ENCODE measurements at places on chromosomes 2 and 18.

DNA sequence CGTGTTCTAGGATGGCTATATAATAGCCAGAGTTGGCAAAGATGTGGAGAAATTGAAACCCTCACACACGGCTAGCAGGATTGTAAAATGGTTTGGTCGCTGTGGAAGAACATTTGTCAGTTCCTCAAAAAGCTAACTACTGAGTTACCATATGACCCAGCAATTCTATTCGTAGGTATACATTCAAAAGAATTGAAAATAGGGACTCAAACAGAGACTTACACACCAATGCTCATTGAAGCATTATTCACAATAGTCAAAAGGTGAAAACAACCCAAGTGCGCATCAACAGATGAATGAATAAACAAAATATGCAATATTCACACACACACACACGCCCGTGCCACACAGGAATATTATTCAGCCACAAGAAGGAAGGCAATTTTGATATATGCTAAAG, 98.7 kb downstream of the PLA2R1 start:
- DNase-seq = no peak

GRCh38 chr2:29900971-29901633, 20.3 kb downstream of the ALK start:
- no peak for DNase-seq

DNA sequence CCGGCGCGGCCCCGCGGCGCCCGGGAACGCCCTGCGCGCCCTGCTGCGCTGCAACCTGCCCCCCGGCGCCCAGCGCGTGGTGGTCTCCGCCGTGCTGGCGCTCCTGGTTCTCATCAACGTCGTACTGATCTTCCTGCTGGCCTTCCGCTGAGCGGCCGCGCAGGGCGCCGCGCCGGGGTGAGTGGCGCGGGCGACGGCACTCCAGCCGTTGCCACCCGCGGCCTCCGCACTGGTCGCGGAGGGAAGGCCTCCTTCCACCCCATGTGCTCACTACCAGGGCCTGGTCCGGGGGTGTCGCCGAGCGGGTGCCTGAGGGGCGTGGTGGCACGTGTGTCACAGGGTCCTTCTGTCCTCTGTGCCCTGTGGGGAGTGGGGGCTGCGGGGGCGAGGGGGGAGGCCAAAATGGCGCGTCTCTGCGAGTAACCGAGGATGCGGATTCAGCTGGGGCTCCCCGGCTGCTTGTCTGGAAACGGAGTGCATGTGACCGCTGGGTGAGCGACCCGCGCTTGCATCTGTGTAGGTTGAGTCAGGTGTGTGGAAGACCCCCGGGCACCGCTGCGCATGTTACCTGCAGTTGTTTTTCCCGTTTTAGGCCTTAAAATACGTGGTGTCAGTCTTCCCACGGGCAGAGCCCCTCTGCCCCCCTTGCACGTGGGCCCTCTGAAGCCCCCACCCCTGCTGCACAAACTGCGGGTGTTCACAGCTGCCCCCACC, 58.0 kb downstream of the FAM168B start:
- no peak for DNase-seq

- DNase-seq = no peak
These were observed 82.8 kb upstream of the PNPT1 start for GRCh38 chr2:55776479-55776878.

- no peak for DNase-seq
These were observed 78.6 kb downstream of the ARMC9 start for GRCh38 chr2:231276987-231277386.

- no peak for DNase-seq
These were observed 771.2 kb upstream of the LINC00305 start for GRCh38 chr18:64919971-64920570.

DNA sequence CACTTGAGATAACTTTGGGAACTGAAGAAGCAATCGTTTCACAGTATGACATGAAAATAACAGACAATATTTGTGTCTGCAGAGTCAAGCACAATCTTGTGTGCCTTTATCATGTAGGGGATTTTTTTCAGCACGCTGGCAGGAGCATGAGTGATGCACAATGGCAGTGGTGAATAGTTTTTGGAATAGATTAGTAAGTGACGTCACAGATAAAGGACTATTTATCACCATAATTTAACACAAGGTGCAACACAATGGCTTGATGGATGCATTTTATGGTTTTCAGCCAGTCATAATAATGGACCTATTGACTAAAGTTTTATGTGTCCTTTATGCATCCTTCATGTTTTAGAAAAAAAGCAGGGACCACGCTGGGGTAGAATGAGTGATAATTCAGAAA, 559.8 kb upstream of the FANCL start:
- DNase-seq = no peak

- no peak for DNase-seq
These were observed 250.5 kb downstream of the GLI2 start for GRCh38 chr2:120985997-120986651.

- no peak for DNase-seq
These were observed 122.3 kb downstream of the MRO start for GRCh38 chr18:50697509-50697908.

DNA sequence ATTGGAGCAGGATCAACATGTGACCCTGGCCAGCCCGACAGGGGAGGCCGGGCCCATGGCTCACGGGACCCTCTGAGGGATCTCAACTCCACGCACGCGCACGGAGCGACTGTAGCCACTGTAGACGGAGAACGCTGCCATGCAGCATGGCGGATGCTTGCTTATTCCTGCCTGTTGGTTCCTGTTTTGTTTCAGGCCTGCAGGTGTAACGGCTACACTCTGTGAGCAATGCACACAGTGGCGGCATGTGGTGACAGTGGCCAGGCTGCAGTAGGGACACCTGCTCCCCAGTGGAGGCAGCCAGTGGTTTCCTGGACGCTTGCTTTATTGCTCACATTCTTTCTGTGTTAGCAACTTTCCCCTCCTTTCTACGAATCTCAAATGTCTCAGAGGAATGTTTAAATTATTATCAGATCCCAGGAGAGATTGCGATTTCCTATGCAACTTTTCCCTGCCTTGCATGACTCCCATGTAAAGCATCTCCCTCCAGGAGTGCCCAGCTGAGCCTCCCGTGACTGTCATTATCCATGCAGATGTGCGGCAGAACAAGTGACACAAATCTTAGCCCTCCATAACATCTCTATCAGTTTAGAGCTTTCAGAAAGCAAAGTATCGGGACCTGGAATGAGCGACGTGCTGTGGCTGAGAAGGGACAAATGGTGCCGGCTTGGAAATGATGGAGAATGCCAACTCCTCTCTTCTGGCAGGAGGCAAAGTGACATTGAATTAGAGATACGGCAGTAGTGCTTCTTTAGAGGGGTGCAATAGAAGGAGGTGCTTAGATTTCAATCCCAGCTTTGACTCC, 209.7 kb downstream of the ASB1 start:
- no peak for DNase-seq

DNA sequence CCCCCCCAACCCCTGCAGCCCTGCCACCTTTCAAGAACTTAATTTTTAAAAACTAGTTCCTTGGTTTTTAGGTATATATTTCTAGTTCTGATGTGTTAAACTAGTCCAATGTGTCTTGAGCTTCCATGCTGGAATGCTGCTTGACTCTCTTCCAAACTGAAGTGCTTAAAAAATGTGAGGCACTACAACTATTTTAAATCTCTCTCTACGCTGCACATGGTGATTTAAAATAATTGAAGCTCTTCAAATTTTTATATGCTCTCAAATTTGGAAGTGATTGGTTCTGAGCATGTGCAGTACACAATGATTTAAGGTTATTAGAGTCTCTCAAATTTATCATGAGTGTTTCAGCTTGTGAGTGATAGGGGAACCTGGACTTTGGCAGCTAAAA, 192.6 kb upstream of the ZEB2 start:
- DNase-seq = no peak

DNA sequence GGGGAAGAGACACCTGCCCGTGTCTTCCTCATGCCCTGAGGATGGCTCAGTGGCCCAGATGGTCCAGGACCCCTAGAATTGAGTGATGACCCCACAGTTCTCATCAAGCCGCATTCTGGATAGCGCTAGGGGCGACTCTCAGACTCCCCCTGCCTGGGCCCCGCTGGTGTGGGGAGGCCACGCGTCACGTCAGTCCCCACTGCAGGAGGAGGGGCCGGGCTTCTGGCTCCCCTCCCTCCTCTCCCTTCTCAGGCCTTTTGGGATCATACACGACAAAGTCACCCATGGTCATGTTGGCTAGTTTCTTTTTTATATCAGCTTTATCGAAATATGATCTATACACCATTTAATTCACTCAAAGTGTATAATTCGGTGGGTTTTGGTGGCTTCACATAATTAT, 61.5 kb downstream of the NFATC1 start:
- no peak for DNase-seq

GRCh38 chr2:236610991-236611821, 41.6 kb downstream of the ACKR3 start:
- no peak for DNase-seq

GRCh38 chr2:60581433-60582282, 28.2 kb upstream of the BCL11A start:
- DNase-seq = peak; percentile 57

DNA sequence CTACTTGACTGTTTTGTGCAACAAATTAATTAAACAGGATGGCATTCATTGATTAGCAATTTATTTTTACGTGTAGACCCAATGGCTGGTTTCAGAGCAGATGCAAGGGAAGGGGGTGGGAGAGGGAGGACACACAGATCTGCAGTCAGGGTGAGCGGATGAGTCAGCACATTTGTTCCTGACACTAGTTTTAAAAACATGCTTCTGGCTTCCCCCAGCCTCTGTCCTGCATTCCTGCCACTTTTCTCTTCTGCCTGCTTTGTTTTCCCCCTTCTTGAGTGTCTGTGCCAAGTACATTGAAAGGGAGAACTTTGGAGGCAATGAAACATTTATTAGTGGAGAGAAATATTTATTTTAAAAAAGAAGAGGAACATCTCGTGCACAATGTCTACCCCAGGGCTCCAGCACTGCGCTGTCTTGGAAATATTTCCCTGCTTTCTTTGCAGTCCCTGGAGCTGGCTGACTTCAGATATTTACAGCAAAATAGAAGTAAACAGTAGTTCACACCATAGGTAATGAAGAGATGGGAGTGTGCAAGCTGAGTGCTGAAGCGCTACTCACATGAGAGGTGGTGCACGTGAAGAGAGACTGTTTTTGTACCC, 52.2 kb downstream of the NRP2 start:
- DNase-seq = no peak

- DNase-seq = no peak
These were observed 158.0 kb downstream of the CYP26B1 start for GRCh38 chr2:71989671-71990070.

DNA sequence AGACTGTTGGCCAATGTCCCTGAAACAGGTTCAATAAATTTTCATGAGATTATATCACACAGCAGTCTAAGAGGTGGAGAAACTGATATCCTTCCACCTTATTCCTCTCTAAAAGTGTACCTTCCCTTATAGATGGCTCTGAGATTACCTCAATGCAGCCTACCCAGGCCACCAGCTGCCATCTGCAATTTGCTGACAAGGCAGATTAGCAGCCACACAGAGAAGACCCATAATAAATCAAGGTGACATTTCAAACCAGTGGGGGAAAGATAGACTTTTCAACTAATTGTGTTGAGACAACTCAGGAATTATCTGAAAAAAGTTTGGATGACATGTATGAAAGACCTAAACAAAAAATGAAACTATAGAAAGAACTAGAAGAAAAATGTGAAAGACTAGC, 43.2 kb downstream of the ZBTB7C start:
- no peak for DNase-seq

GRCh38 chr18:63149302-63149587, 170.3 kb downstream of the BCL2 start:
- no peak for DNase-seq

- DNase-seq = no peak
These were observed 26.5 kb downstream of the SLC4A5 start for GRCh38 chr2:74316627-74317295.

- DNase-seq = no peak
These were observed 410.3 kb downstream of the LRP1B start for GRCh38 chr2:141720476-141720875.

- DNase-seq = no peak
These were observed 101.1 kb upstream of the TFCP2L1 start for GRCh38 chr2:121386102-121386501.

DNA sequence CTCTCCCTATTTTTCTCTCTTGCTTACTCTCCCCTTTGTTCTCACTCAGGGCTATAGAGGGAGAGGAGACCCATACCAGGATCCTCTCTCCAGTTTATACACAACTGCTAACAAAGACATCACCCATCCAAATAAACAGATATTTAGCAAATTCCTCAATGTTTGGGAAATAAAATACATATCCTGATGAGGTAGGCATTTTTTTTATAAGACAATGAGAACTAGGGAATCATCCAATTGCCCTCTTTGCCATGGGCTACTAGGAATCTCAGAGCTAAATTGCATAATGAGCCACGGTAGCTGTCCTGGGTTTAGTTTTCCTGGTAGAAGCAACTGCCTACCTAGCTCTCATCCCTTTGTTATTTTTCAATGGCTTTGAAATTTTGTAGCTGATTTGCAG, 27.1 kb downstream of the CAPN14 start:
- DNase-seq = no peak

DNA sequence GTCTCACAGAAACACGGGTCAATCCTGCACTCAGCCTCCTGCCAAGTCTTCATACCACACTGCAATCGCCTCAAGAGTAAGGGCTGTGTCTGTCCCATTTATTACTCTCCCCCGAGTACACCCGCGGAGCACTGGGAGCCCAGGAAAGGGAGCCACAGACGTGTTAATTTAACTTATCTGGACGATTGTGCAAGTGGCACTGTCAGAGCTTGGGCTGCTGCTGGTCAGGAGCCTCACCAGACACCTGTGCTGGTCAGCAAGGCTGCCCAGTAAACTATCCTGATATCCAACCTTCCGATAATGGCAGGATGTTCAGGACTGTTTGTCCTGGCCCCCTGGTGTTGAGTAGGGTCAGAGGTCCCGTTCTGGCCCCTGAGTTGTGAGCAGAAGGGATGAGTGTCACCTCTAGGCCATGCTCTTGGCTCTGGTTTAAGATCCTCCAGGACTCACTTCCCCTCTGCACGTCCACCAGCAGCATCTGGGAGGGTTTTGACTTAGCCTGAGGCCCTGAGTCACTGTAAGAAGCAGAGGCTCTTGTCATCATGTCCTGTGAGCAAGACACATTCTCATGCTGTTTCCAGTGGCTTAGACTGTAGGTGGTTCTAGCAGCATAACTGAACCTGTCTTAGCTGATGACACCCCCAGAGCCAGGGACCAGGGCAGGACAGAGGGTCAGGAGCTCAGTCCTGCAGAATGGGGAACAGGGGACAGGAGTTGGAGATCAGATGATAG, 82.5 kb upstream of the ARL4C start:
- no peak for DNase-seq

All from CD4-positive, alpha-beta T cell treated with Interleukin-21 for 1 hour (primary cell).